ENCODE measurements at places on chromosomes 16 and 17.
A peak's percentile ranks its signal among the peaks of the same experiment; 100 is the strongest.

GRCh38 chr17:77596491-77597417 lies 361.7 kb upstream of the TNRC6C start:
- DNase-seq: no peak

- no peak for DNase-seq
These were observed 38.6 kb upstream of the CACNG4 start for GRCh38 chr17:66925811-66926500.

DNA sequence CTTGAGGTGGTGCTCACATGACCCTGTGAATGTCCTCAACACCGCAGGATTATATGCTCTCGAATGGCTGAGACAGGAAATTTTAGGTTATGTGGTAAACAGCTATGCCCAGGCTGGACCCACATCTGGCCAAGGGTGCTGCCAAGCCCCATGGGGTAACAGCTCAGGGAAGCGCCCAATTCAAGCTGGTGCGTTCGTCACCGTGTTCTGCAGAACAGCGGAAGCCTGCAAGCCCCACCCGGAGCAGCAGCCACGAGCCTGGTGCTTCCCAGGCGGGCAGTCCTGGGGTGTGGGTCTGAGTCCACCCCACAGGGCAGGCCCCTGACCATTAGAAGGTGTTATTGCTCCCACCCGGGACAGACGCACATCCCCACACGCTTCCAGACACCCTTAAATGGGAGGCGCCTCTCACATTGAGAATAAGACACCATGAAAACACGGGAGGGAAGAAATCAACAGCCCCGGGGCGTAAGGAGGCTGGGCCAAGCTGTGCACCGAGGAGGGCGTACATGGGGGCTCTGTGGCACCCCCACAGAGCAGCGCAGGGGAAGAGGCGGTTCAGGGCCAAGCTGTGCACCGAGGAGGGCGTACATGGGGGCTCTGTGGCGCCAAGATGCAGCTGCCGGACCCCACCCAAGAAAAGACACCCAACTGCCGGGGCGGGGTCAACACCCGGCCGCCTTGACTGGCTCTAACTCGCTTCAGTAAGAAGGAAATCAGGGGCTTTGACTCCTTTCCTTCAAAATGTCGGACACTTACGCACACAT lies 2.9 kb upstream of the CYBA start:
- DNase-seq: no peak

- DNase-seq: peak; percentile 24
These were observed 696 bp upstream of the PSMC5 start for GRCh38 chr17:63826468-63827001.

- DNase-seq: no peak
These were observed 268.7 kb upstream of the SALL1 start for GRCh38 chr16:51419768-51420167.

DNA sequence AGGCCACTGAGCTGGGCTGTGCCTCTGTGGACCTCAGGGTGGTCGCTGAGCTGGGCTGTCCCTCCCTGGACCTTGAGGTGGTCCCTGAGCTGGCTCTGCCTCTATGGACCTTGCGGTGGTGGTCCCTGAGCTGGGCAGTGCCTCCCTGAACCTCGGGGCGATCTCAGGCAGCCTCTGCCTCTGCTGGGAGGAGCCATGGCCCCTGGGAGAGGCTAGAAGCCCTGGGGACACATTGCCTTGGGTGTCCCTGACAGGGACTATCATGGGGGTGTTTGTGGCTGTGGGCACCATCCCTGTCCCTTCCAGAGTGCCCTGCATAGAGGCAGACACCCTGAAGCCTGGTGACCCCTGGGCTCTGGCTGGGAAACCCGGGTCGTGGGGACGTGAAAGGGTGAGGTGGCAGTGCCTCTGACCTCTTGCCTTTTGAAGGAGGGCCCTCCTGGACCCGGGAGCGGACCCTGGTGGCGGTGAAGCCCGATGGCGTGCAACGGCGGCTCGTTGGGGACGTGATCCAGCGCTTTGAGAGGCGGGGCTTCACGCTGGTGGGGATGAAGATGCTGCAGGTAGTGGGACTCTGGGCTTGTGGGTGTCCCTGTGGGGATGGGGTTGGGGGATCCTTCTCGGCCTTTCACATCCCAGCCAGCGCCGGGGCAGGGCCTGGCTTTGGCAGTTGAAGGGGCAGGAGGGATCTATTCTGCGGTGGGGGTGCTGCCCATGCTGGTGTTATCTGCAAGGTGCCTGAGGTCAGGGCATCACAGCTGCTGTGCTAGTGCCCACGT lies 1.8 kb downstream of the NME4 start:
- DNase-seq: no peak

Data from activated naive CD4-positive, alpha-beta T cell treated with anti-CD3 and anti-CD28 coated beads, Interleukin-2, amount 50 U/mL, for 16 hours (primary cell).